ENCODE measurements at places on chromosomes 5 and 9.

- no peak for DNase-seq
Observed at GRCh38 chr9:110029429-110029955, 178.5 kb downstream of the C9orf152 start.

DNA sequence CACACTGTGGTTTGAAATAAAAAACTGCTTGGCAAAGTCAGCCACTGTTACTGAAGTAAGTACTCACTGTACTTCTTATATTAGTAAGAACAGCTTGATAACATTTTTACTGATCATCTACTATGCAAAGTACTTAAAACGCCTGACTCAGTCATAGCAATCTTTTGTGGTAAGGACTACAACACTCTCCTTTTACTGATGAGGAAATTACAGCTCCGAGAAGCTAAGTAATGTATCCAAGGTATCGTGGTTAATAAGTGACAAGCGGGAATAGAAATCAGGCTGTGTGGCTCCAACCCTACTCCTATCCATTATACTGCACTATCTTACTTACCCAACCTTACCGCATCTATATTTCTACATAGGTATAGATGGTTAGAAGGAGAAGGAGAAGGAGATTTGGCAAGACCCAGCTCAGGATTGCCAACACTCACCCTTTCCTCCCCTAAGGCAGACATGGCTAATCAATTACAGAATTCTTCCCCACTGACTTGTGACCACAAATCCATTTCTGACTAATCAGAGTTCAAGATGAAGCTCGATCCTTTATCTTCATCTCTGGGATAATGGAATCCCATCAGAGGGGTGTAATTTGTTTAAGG, 281.4 kb downstream of the SPOCK1 start:
- DNase-seq, result no peak

- no peak for DNase-seq
Observed at GRCh38 chr9:78575081-78575480, 278.2 kb downstream of the PSAT1 start.

- DNase-seq, result no peak
Observed at GRCh38 chr9:131738293-131739132, 1.4 kb downstream of the RAPGEF1 start.

DNA sequence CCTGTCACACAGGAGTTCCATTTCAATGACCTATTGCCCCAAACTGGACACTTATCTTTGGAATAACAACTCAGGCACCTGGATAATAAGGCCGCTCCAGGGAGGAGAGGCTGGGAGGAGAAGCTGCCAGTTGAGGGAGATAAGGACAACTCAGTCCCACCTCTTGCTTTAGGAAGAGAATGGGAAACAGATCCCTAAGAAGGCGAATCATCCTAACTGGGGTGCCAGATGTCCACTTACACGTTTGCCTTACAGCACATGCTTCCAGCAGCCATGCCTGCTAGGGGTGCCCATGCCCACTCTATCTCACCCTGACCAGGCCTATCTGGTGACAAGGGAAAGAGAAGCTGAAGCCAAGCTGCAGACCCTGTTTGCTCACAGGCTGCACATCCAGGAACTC, 6.5 kb downstream of the HK3 start:
- no peak for DNase-seq

GRCh38 chr9:98491231-98491651, 217.5 kb downstream of the GABBR2 start:
- DNase-seq, result no peak

GRCh38 chr5:56900395-56900794, 9.0 kb upstream of the SETD9 start:
- no peak for DNase-seq

DNA sequence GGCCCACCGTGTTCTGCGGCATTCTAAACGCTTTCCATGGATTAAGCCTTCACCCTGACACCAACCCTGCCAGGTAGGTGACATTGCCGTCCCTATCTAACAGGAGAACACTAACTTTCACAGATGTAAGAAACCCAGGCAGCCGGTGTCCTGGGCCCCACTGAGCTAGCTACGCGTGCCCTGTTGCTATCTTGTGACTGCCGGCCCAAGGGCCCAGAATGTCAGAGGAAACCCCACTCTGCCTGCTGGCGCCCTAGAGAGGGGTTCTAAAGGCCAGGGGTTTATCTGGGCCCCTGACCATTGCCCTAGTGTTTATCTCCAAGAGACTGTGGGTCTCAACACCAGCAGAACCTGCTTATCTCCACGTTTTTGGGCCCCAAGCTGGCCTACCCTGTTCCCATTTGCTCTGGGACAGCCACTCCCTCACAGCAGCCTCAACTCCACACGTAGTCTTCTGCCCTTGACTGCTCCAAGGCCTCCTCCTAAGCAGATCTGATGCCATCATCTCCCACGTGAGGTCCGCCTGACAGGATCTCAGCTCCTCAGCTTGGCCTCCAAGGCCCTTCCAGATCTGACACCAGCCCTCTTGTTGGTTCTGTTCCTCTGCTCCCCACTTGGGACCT, 18.1 kb upstream of the ZBTB34 start:
- no peak for DNase-seq
